ENCODE measurements at places on chromosomes 2 and 18.

DNA sequence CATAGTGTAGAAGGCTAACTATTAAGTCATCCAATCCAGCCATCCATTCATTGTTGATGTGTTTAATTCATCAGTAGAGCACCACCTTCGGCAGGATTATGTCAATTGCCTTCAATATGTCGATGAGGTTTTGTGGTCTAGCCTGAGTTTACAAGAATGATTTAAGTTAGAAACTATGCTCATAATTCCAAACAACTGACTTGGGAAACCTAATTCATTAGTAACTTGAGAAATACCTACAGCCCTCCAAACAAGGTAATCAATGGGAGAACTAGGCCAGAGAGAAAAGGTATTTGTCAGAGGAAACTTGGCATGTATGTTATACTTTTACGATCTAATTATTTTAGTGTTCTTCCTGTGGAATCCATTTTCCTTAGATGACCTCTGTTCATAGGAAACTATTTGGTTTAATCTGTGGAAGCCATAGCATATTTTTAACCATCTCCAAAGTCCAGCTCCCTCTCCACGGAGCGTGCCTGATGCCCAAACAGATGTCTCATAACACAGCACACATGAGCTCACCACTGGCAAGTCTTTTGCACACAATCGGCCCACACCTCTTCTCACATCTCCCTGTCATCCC is 148.5 kb downstream of the GFPT1 start:
- peak; percentile 53 for DNase-seq

DNA sequence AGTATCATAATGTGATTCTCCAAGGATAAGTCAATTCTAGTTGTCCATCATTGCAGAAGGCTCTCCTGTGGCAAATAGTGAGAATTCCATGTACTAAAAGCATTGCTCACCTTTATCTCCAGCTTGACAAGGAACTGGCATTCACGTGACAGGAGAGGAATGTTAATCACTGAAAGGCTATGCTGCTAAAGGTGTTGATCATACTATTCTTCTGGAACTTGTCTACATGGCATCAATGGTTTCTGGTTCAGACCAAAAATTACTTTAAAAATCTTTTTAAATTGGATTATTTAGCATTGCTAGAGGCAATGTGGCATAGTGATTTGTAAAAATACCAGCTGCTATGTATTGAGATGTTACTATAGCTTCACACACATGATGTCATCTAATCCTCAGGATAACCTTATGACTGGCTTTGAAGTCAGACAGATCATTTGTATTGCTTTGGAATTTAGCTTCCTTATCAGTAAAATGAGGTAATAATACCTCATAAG is 414.4 kb downstream of the MTX2 start:
- DNase-seq = no peak

GRCh38 chr2:183881978-183882377 is 716.4 kb upstream of the ZNF804A start:
- no peak for DNase-seq

GRCh38 chr18:45932708-45933107 is 34.4 kb downstream of the EPG5 start:
- no peak for DNase-seq

DNA sequence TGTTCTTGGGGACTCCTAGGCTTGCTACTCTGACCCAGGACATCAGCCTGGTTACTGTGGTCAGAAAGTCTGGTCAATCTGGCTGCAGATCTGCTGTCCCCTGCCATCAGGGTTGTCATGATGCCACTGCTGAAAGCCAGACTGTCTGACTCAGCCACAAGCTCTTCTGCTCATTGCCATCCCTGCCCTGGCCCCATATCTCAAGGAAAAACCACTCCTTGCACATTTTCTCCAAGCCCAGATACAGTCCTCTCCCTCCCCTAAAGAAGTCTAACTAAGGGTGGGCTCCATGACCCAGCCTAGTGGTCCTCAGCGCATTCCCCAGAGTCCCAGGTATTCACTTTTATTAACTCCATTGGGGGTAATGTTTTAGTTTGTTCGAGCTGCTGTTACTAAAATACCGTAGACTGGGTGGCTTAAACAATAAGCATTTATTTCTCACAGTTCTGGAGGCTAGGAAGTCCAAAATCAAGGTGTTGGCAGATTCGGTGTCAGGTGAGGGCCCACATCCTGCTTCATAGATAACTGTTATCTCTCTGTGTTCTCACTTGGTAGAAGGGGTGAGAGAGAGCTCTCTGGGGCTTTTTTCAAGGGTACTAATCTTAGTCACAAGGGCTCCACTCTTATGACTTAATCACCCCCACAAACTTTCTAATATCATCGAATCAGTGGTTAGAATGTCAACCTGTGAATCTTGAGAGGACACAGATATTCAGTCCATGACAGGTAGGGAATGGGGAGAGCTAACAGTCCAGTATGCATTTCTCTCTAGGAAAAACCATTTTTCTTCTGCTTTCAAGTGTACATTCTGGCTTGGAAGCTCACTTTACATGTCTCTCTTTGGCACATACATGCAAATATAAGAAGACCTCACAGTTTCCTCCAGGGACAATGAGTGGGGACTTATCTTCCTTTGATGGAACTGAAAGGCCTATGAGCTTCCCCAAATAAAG is 94.8 kb upstream of the CXCR4 start:
- DNase-seq = no peak

DNA sequence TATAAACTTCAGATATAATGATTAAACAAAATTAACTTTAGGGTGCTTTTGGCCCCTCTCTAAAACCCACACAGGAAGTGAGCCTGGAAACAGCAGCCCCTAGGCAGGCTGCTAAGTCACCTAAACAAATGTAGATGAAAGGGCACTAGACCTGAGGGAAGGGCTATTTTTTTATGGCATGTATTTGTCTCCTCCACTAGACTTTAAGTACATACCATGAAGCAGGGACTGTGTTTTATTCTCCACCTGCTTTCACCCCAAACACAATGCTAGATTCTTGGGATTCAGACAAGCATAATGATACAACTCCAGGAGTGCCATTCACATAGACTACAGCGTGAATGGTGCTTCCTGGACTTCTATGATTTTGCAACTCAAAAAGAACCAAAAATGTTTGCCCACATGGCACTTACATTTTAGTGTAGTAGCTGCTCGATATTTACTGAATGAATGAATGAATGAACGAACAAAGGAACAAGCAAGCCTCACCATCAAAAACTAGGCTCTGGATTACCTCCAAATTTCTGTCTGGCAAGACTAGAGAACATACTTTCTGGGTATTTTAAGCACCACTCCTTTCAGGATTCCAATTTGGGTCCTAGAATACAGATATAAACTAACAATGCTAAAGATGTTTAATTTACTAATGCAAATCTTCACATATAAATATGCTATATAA is 10.1 kb downstream of the ATAD2B start:
- DNase-seq = no peak

- DNase-seq = peak; percentile 26
Observed at GRCh38 chr2:67502346-67503065, 105.4 kb downstream of the ETAA1 start.

DNA sequence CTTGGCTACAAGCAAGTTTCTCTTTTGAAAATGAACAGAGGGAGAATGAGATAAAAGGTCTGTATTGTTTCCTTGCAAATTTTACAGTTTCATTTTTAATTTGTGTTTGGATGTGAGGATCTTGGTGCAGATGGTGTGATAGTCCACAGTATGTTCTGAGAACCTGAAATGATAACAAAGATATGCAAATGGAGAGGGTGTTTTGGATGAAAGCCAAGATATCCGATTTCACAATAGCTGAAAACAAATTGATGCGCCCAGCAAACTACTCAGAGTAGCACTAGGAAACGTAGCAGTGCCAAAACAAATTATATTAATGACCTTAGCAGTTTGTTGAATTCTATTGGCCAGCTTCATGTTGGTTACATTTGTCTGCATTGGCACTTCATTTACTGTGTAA is 683.5 kb downstream of the TMEM182 start:
- no peak for DNase-seq

- DNase-seq = no peak
Observed at GRCh38 chr2:208366215-208367127, 40.1 kb upstream of the PTH2R start.

DNA sequence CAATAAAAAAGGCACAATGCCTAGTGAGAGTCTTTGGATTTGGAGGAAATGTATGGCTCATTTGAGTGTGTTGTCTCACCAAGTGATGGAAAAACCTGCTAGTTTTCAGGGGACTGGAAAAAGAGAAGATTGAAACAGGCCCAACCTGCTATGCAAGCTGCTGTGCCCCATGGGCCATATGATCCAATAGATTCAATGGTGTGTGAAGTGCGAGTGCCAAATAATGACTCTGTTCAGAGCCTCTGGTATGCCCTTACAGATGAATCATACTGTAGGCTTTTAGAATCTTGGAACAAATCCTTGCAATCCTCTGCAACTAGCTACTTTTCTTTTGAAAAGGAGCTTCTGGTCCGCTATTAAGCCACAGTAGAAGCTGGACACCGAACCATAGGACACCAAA is 529.8 kb upstream of the CNTNAP5 start:
- peak; percentile 19 for DNase-seq

DNA sequence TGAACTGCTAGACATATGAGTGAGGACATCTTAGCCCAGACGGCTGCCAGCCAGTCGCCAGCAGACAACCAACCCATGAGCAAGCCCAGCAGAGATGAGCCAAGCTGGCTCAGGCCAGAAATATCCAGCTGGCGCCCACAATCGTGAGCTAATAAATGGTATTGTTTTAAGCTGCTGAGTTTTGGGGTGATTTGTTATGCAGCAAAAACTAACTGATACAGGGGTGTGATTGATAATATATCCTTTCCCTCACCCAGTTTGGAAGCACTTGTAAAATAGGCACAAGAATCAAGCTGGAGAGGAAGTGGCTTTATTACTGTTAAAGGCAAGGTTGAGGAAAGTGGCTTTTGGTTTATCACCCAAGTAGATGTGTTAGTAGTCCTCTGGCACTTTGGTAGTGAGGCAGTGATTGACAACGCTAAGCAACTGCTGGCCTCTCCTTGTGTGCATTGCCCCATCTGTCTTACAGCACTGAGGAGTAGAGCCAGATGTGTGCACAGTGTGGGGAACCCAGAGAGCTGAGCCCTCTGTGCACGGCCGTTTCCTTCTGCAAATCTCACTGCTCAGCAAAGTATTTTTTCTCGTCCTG is 110.1 kb downstream of the MYO1B start:
- DNase-seq = no peak

GRCh38 chr18:13214609-13215008 is 4.0 kb upstream of the LDLRAD4 start:
- DNase-seq = no peak

DNA sequence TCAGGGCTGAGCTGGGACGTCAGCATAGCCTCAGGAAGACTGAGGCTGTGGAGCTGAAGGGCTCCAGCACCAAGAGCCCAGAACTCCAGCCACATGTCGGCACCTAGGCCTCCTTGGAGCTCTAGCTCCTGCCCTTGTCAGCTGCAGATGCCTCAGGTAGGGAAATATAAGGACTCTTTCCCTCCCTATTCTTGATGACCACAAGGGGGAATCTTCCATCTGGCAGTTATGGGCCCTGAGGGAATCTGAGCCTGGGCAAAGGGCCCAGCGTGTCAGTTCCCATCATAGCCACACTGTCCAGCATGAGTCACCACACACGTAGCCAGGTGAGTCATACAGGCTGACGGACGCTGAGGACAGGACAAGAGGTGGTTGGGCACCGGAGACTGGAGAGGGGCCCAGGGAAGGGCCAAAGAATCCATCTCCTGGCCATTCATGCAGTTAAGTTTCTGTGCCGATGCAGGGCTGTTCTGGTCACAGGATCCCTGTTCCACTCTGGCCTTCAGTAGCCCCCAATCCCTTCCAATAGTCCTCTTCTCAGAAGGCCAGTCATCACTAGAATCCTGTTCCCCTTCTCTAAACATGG is 1.8 kb downstream of the MPV17 start:
- DNase-seq = peak; percentile 100

- DNase-seq = no peak
Observed at GRCh38 chr2:230877759-230878598, 13.2 kb downstream of the ITM2C start.

- DNase-seq = no peak
Observed at GRCh38 chr2:9806656-9807055, 36.6 kb upstream of the TAF1B start.

DNA sequence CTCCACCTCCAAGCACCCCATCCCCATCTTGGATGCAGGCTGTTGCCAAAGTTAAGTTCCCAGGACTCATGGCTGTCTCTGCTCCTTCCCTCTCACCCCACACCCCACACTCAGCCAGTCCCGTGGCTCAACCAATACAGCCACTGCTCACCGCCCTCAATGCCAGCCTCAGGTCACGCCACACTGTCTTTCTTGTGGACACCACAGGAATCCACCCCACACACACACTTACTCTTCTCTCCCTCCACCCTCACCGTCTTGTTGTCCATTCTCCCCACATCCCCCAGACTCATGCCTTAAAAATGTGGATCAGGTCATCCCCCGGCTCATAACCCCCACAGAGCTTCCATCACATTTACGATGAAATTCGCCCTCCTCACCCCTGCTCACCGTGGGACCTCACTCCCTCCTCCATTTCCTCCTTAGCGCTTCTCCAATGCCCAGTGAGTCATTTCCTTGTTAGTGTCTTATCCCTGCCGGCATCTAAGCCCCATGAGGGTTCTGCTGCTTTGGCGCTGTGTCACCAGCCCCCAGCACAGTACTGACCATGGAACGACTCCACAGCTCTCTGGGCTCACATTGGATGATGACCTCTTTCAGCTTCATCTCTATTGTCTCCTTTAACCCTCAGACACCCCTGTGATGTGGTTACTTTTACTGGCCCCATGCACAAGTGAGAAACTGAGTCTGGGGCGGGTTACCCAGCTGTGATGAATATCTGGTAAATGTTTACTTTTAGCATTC is 13.8 kb downstream of the MLPH start:
- peak; percentile 100 for DNase-seq

DNA sequence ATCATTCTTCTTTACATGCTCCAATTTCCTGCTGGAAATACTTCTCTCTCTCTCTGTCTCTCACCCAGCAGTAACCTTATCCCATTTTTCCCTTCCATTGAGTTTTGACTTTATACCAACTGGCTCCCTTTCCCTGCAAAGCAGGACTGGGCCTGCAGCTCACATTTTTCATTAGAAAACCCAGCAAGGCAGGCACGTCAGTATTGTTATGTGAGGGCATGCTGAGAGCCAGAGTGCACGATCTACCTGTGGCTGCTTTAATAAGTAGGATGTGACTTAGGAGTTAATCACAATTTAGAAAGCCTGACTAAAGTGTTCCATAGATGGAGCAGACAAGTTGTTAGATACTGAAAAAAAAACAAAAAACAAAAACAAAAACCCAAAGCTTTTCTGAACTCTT is 5.2 kb upstream of the NDUFV2 start:
- DNase-seq = no peak

- no peak for DNase-seq
Observed at GRCh38 chr2:176447616-176448015, 178.4 kb downstream of the MTX2 start.

DNA sequence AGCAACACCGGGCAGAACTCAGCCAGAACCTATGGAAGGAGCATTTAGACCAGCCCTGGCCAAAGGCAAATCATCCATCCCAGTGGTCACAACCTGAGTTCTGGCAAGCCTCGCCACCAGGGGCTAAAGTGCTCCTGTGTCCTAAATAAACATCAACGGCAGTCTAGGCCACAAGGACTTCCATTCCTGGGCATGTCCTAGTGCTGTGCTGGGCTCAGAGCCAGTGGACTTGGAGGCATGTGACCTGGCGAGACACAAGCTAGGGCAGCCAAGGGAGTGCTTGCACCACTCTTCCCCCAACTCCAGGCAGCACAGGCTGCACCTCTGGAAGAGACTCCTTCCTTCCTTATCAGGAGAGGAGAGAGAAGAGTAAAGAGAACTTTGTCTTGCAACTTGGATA is 69.0 kb downstream of the ST6GAL2 start:
- DNase-seq = no peak
